ENCODE measurements at places on chromosomes 7 and 10.

DNA sequence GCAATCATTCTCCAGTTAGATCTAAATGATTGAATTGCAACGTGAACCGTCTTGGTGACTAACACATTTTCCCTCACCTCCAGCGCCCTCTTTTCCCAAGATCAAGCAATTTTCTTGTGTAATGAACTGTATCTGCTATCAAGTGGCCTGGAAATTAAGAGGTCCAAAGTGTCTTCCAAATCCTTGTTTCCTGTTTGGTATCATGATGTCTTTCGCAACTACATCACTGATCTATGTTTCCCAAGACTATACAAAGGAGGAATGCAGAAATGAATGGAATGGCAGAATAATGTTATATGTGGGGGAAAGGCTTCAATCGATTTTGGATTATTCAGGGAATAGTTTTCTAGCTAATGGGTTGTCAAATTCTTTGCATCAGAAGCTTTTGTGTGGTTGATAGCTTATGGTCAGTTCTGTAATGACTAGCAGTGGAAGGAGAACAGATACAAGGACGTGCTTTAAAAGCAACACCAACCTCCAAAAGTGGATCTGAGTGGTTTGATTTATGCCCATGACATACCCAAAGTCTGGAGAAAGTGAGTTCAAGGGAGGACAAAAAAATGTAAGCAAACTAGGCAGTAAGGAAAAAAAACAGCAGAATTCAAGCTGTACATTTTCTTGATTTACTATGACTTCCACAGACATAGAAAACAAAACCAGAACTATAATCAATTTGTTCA is 14.6 kb upstream of the ZEB1 start:
- DNase-seq = no peak

- DNase-seq = no peak
These were observed 63.2 kb upstream of the TOMM7 start for GRCh38 chr7:22885797-22886261.

DNA sequence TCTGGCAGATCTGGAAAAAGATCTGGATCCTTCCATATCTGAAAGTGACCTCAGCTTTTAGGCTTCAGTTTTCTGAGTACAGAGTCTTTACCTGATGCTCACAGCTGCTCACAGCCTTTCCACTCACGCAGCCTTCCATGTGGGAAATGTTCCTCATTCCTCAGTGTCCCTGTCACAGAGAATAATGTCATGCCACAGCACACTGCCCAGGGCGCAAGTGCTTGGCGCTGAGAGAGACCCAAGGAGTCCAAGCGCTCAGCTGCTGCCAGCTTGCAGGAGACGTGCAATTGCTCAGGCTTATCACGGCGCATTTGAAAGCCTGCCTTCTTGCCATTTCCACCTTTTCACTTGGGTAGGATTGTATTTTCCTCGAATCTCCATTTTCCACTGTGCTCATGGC is 271.9 kb upstream of the MKI67 start:
- DNase-seq = no peak

DNA sequence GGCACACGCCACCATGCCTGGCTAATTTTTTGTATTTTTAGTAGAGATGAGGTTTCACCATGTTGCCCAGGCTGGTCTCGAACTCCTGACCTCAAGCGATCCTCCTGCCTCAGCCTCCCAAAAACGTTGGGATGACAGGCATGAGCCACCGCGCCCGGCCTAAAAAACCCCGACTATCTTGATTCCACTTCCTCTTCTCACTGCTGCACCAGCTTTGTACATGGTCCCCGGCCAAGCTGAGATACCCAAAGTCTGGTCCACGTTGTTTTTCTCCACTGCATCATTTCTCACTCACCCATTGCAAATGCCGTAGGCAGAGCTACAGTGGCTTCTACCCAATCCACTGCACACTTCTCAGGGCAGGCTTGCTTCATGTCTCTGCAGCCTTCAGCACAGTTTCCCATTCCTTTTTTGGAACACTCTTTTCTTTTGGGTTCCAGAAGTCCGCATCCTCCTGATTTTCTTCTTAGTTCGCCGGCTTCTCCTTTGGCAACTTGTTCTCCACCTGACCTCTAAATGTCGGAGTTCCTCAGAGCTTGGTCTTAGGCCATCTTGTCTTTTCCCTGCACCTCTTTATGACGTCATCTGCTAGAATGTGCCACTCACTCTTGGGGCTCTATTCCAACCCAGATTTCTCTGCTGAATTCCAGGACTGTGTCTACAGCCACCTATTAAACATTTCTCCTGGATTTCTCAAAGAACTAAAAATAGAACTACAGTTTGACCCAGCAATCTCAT is 6.0 kb upstream of the GNB2 start:
- DNase-seq = no peak

- no peak for DNase-seq
These were observed 169.8 kb downstream of the PRKAG2 start for GRCh38 chr7:151707105-151707469.

DNA sequence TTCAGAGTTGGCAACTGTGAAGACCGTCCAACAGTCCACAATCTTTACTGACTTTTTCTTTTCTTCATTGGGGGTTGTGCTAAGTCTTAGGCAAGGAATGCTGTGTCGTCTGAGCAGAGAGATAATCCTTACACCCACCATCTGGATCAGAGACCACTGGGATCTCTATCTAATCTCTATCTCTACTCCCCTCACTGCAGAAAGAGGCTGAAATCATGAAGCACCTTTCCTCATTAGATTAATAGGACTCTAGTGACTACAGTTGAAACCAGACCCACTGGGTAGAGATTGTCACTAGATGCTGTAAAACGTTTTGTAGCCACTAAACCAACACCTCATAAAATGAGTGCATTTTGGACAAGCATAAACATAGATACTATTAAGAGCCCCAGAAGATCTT is 387.4 kb upstream of the CELF2 start:
- DNase-seq = no peak

- no peak for DNase-seq
These were observed 17.0 kb downstream of the ABI1 start for GRCh38 chr10:26843736-26844135.
